ENCODE measurements at places on chromosomes 7 and 10. TPM values are rescaled to one million over a fixed set of nuclear protein-coding genes. Genes with fewer than 3 reads are reported as not detected.

GLI3 gene
- total RNA-seq, result 4.2 TPM

CACNA2D1 gene
- total RNA-seq, result 1.7 TPM

UNCX gene
- not detected for total RNA-seq

CYREN gene
- 56.5 TPM for total RNA-seq

UPK3B gene
- 1.4 TPM for total RNA-seq

TFEC gene
- not detected for total RNA-seq

MUC3A gene
- not detected for total RNA-seq

REPIN1 gene
- 36.2 TPM for total RNA-seq

GAD2 gene
- not detected for total RNA-seq

AKR1D1 gene
- not detected for total RNA-seq

GIMAP6 gene
- total RNA-seq, result not detected

SAP25 gene
- total RNA-seq, result not detected

WNT8B gene
- total RNA-seq, result not detected

IKZF1 gene
- total RNA-seq, result not detected

SLC26A3 gene
- not detected for total RNA-seq

GPR37 gene
- 0.34 TPM for total RNA-seq
